ENCODE measurements at places on chromosomes 6 and 20.

DNA sequence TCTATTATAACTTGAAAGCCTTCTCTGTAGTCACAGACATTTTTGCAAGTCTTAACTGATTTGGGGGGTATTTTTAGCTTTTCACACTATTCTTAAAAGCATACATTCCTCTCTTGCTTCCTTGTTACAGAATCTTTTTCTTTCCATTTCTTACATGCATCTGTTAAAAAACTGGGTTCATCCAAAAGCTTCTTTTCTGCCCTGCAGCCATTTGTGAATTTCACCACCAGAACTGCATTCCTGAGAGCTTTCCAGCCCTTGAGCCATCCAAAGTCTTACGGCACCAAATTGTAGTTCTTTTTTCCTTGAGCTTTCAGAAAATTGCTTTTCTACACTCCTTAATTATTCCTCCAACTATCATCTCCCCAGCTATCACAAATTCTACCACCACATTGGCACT lies 19.7 kb upstream of the GSTA4 start:
- no peak for DNase-seq

- DNase-seq = peak; percentile 34
Observed at GRCh38 chr6:90849686-90850085, 262.8 kb upstream of the MAP3K7 start.

DNA sequence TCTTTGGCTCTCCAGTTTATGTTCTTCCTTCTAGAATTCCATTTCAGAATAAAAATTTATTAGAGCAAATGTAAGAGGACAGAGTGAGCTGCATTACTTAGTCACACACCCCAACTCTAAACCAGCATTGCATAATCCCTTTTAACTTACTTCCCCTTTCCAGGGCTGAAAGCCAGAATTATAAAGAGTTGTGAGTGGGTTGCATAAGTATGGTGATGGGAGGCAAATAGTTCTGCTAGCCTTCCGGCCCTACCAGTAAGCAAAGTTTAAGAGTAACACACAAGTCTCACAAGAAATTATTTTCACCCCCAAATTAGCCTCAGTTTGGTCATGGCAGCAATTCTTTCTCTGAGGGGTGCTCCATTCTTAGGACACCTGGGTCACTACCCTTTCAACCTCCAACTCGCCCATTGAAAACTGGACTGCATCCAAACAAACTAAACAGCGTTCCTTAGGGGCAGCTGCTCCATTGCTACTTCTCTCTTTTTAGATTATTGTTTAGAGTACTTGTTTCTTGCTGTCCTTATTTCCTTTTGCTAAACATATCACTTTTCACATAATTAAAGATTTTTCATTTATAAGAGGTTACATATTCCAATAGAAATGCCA lies 1.6 kb downstream of the KIAA0408 start:
- DNase-seq = peak; percentile 50

DNA sequence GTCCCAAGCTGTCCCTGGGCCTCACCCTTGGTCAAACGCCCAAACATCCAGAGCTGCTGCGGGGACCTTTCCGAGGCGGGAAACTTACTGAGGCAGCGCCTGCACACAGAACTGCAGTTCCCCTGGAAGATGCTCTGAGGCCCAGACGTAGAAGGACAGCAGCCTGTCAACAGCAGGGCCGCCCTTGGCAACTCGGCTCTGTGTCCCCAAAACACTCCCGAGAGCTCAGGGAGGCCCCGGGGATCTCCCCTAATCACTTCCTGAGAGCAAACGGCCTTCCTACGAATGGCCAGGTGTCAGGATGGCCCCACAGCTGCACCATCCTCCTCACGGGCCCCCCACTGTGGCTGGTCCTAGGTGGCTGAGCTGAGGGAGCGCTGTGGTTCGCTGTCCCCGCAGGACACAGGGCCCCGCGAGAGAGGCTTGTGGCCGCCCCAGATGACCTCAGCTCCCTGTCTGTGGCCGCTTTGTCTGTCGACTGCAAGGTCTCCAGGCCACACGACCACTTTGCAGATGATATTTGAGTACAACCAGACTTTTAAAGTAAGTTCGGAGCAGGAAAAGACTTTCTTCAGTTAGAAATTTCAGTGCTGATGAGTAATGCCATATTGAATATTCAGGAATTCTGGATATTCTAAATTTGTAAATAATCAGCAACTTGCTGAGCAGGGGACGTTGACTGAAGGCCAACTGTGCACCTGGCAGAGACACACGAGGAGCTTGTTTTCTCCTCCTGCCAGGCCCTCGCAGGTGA lies 46.0 kb downstream of the DLL1 start:
- DNase-seq = no peak

- peak; percentile 88 for DNase-seq
Observed at GRCh38 chr6:150418827-150419594, 50.2 kb downstream of the IYD start.

DNA sequence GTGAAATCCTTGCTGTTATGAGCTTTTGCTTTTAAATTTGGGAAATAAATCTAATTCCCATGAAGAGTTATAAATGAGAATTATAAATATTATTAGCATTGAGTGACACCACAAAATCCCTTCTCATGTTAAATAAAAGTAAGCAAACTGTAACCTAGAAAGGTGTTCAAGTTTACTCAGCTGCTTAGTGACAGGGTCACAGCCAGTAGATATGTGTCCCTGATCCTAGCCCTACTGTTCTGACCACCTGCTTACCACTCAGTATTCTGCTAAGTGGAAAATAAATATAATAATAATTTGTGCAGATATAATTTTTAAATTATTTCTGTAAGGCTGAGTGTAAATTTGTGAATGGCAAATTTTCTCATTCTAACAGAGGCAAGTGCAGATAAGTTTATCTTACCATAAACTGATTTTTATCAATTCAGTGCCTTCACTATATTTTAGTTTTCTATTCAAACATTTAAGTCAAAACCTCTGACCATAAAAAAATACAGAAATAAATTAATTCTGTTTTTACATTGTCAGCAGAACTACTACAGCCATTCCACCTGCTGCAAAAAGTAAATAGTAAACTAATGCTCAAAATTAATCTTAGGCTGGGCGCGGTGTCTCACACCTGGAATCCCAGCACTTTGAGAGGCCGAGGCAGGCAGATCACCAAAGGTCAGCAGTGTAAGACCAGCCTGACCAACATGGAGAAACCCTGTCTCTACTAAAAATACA lies 118.2 kb downstream of the TENT5A start:
- DNase-seq = no peak

- no peak for DNase-seq
Observed at GRCh38 chr6:112307707-112308106, 39.4 kb upstream of the RFPL4B start.

GRCh38 chr6:39128106-39128505 lies 13.1 kb upstream of the SAYSD1 start:
- DNase-seq = no peak

DNA sequence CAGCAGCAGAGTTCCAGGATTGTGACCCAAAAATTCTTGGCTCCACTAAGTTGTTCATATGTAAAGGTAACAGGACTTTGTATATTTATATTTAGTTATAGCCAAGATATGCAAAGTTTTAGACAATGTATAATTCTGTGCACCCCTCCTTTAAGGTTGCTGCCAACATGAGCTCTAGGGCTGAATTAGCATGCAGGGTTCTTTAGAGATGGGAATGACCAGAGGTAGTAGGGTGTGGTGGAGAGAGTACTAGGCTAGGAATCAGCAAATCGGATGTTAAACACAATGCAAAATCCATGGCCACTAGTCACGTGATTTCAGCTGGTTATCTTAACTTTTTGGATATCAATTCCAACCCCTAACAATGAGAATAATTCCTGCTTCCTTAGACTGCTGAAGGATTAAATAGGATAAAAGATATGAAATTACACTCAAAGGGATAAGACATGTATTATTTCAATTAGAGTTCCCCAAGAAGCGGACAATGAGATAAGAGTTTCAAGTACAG lies 260.3 kb upstream of the RNF24 start:
- DNase-seq = no peak

DNA sequence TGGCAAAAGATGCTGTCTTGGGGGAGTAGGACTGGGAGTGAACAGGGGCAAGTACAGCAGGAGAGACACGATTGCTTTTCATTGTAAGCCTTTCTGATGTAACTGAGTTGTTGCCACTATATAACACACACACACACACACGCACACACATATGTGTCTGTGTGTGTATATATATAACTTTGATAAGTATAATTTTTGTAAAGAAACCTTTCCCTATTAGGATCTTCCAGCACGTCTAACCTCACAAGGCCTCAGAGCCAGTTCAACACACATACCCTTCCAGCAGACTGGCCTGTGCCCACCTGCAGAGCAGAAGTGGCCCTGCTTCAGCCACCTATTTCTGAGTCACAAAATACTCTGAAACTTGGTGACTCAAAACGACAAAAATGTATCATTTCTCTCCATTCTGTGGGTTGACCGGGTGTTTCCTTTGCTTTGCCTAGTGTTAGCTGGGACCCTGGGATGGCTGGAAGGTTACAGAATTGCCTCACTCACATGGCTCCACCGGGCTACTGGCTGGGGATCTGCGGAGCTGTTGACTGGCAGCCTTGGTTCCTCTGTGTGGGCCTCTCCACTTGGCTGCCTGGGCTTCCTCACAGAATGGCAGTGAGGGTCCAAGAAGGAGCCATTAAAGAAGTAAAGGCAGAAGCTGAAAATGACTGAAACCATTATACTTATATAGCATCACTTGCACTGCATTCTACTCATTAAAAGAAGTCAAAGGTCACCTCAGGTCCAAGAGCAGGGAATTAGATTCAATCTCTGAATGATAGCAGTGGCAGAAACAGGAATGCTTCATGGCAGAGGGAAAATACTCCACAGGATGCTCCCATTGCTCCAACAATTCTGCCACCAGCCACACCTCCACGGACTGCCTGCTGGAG lies 126.4 kb downstream of the BANF2 start:
- DNase-seq = no peak

DNA sequence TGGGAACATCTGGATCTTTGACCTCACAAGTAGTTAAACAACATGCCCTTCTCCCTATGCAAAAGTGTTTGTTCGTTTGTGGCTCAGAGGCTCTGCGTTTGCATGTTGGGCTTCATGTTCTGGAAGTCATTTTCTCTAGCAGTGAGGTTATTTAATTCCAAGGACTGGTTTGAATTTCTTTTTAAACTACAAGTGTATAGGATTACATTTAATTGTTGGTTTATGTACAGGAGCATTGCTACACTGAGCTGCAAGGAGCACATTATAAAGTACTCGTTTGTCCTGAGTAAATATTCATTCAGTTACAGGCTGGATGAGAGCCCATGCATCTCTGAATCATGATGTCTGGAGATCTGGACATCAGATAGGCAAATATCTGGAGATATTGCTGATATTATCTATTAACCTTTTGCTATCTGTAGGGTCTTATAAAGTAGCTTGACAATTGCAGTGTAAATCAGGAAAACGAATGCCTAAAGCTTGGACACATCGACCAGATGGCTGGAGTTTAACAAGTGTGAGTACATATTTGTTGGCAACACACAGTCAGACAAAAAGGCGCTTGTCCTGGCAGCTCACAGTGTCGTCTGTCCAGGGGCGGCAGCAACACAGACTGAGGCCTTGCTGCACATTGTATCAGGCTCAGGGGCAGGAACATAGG lies 84.6 kb downstream of the PDE7B start:
- DNase-seq = peak; percentile 45
